ENCODE measurements at places on chromosomes 12 and 14. TPM values are rescaled to one million over a fixed set of nuclear protein-coding genes. Genes with fewer than 3 reads are reported as not detected.

Gene SOX5
- 74.4 TPM for total RNA-seq

Gene TGM1
- 9.4 TPM for total RNA-seq

DNA sequence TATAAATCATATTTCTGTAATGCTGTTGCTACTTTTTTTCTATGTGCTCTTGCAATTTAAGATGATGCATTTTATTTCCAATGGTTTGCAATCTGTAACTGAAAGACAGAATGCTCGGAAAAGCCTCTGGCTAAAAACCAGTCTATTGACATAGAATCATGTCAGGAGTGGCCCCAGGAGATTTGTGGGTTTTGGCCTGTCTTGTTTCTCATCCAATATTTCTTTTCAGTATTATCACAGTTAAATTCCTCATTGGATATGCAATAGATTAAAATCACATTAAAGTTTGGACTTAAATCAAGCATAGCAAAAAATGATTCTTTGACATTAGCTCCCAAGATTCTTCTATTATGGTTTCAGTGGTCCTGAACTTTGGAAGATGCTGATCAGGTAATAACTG, 19.1 kb upstream of the SLC38A2 start:
- DNase-seq = no peak

- DNase-seq = no peak
Observed at GRCh38 chr12:47745485-47746041, 13.1 kb downstream of the RAPGEF3 start.

DNA sequence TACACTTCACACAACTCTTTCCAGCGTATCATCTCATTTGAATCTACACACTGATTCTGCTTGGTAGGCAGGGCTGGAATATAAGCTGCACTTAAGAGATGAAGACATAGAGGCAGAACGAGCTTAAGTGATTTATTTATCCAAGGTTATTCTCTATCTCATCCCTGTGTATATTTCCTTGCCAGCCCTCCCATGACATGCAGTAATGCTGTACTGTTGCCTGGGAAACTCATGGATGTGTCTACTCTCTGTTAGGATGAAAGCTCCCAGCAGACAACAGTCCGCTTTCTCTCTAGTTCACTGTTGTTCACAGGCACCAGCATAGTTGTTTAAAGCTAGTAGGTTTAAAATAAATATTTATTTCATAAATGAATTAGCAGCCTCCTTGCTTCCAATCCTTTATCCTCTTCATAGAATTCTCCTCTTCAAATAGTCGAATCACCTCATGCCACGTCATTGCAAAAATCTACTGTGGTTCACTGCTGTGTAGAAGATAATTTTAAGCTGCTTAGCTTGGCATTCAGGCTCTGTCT, 25.4 kb downstream of the FGF6 start:
- DNase-seq = peak; percentile 84

Gene CCDC175
- total RNA-seq = 0.96 TPM

DNA sequence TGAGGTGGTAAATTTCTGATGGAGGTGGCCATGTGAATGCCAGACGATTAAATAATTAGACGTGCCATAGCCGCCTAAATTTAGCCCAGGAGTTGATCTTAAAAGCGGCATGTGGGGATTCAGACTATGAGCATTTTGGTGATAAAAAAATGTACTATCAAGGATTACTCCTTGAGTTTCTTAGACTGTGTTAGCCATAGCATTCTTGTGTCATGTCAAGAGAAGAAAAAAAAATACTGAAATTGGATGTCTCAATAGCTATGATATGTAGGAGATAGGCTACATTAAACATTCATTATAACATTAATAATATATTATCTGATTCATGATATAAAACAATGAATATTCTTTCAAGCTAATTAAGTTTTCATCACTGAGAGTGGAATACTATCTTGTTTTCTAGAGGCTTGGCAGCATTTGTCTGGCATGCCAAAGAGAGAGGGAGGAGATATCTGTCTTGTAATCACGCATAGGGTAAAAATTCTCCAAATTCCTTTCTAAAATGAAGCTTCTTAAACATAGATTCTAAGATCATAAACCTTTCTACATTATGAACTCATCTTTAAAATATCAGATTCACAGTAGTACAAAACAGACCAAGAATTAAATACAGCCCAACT, 727.0 kb downstream of the C12orf50 start:
- peak; percentile 59 for DNase-seq

DNA sequence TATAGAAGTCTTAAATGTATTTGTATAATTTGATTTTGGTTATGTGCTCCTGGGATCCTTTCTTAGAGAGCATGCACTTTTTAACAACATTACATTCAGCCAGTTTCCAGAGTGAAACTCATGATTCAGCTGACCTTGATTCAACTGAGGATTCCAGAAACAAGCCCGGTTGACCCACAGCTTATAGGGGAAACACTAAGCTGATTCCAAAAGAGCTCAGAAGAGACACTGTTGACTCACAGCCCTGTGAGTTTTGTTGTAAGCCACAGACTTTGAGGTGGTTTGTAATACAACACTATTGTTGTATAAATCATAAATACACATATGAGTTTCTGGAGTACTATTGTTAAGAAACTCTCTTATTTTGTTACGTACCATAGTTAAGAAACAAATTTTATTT, 133.8 kb upstream of the MGAT4C start:
- DNase-seq = peak; percentile 17

GRCh38 chr12:54830199-54830598, 24.1 kb upstream of the MUCL1 start:
- DNase-seq = no peak

GRCh38 chr12:43696154-43696553, 62.4 kb downstream of the PUS7L start:
- no peak for DNase-seq

- no peak for DNase-seq
Observed at GRCh38 chr12:127803545-127803944, 463.4 kb upstream of the TMEM132C start.

Gene NANOG
- 0.24 TPM for total RNA-seq

GRCh38 chr12:49264466-49264872, 413 bp upstream of the TUBA1C start:
- DNase-seq = peak; percentile 58

GRCh38 chr12:2691345-2692071, 103.3 kb upstream of the FKBP4 start:
- DNase-seq = no peak

Gene SLC6A13
- 11.1 TPM for total RNA-seq

Gene NGB
- total RNA-seq = not detected

DNA sequence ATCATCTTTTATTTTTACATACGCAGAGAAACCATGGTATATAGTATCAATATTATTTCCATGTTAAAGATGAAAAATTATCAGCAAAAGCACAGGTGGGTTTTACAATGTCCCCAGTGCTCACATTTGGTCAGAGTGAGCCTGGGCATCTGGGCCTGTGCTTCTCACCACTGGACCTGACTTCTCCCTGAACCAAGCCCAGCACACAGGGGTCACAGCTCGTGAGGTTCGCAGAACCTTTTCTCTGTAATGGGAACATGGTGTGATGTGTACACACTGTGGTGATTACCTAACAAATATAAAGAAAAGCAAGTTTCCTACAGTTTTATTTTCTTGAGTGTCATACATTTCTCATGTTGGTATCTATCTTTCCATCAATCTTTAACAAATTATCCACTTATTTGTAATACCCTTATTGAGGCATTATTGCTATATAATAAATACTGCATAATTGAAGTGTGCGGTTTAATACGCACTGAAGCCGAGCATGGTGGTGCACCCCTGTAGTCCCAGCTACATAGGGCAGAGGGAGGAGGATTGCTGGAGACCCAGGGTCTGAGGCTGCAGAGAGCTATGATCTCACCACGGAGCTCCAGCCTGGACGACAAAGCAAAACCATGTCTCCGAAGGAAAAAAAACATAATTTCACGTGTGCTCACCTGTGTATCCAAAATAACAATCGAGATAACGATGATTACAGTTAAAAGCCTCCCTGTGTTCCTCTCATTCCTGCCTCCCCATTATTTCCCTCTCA, 743.2 kb downstream of the TMEM121 start:
- no peak for DNase-seq

DNA sequence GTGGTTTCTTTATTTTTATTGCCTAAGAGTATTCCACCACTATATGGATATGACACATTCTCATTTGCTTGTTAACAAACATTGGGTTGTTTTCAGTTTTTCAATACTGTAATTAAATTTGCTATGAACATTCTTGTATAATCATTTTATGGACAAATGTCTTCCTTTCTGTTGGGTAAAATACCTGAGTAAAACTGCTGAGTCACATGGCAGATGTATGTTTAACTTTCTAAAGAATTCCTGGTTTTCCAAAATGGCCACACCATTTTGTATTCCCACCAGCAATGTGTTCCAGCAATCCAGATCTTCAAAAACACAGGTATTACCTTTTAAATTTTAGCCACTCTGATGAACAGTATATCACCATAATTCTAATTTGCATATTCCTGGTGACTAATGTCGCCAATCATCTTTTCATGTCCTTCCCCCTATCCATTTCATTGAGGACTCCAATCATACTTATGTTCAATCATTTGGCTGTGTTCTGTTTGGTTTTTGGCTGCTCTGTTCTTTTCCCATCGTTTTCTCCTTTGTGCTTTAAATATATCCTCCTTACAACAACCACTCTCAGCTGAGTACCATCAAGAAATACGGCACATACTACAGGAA, 36.0 kb downstream of the CDK17 start:
- DNase-seq = no peak

DNA sequence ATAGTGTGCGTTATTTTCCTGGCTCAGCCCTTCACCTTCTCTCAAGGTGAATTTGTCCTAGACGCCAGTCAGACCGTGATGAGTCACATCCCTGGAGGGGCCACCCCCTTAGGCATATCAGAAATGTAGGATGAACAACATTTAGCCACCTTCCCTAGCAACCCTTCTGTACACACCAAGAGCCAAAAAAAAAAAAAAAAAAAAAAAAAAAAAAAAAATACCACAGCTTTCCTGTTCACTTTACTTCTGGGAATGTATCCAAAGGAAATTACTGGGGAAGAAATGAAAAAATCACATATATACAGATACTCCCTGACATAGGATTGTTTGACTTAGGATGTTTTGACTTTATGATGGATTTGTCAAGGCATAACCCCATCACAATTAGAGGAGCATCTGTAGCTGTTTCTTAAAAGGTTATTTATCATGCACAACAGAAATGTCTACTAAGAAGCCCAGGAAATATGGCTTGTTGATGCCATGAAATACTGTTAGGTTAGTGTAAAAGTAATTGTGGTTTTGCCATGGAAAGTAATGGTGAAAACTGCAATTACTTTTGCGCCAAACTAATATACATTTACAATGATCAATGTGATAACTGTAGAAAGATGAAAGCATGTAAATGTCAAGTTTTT, 68.2 kb upstream of the BDKRB2 start:
- DNase-seq = peak; percentile 70

GRCh38 chr12:32895688-32896431, 717 bp downstream of the PKP2 start:
- peak; percentile 45 for DNase-seq

Gene TC2N
- total RNA-seq = 7.7 TPM

- DNase-seq = no peak
Observed at GRCh38 chr12:113565368-113565767, 93.7 kb upstream of the LHX5 start.

- no peak for DNase-seq
Observed at GRCh38 chr12:53798575-53798974, 46.8 kb upstream of the CISTR start.

Gene RNF212B
- total RNA-seq = not detected

Gene MSRB3
- total RNA-seq = 192 TPM

Gene KCNC2
- 4.1 TPM for total RNA-seq

Gene ESPL1
- total RNA-seq = 8.4 TPM

- DNase-seq = no peak
Observed at GRCh38 chr14:37051680-37052079, 120.7 kb downstream of the SLC25A21 start.

- peak; percentile 8 for DNase-seq
Observed at GRCh38 chr14:53716578-53716977, 240.0 kb downstream of the BMP4 start.
